ENCODE measurements at places on chromosomes 16 and 17. TPM values are rescaled to one million over a fixed set of nuclear protein-coding genes. Genes with fewer than 3 reads are reported as not detected.

BOLA2B gene
- total RNA-seq = 73.7 TPM

OSGIN1 gene
- 2.4 TPM for total RNA-seq

CASKIN1 gene
- 0.89 TPM for total RNA-seq

EPX gene
- not detected for total RNA-seq

SLC7A6 gene
- total RNA-seq = 131 TPM

OR1A1 gene
- total RNA-seq = not detected

PRAC1 gene
- not detected for total RNA-seq

GRCh38 chr17:7558544-7559319, at the start of gene TNFSF13:
TNFSF13 (plus strand) TSS chr17:7558750; CDS start chr17:7559040, 290 bp downstream.
- no peak for DNase-seq

- DNase-seq = no peak
These were observed 10.3 kb downstream of the KAT7 start for GRCh38 chr17:49798738-49799137.

- DNase-seq = no peak
These were observed 705 bp upstream of the PITPNC1 start for GRCh38 chr17:67376415-67376736.

DNA sequence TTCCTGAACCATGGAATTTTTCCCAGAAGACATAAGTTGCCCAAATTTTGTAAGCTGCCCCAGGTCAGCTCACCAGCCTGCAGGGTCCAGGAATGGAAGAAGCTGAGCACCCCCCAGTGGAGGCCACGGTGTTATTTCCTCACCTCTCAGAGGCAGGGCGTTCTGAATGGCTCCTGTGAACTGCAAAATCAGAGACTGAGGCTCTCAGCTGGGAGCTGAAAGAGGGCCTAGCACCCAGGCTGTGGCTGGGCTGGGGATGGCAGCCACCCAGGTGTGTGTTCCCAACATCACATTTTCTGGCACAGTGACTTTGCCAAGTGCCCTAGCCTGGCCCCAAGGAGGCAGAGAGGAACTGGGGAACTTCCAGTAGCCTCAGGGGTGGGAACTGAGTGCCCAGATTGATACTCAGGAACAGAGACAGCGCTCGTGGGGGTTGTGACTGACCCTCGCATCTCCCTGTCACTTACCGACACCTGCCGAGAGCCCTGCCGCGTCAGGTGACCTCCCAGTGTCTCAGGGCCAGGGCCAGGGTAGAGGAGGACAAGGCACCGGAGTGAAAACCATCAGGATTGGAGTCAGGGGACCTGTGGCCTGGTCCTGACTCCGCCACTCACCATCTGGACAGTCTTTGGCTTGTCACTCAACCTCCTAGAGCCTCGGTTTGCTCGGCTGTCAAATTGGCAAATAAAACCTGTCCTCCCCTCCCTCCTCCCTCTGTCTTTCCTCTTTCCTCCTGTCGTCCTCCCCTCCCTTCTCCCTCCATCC, 11.3 kb downstream of the CACNG4 start:
- peak; percentile 7 for DNase-seq

GRCh38 chr16:56281249-56281805, 90.0 kb downstream of the GNAO1 start:
- DNase-seq = no peak

DNA sequence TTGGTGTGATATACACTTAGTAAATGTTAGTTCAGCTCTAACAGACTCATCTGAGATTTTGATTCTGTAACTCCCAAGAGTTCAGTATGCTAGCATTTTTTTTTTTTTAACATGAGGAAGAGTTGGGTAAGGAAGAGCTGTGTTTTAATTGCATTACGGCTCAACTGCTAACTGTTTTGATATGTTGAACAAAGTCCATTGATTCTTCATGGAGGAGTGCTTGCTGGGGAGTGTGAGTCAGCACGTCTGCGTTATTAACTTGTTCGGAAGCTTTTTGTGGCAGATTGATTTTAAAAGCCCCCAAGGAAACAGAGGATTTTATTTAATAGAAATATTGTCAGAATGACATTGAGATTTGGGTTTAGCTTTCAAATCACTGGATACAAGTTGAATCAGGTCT, 45.8 kb downstream of the PITPNC1 start:
- no peak for DNase-seq

DNA sequence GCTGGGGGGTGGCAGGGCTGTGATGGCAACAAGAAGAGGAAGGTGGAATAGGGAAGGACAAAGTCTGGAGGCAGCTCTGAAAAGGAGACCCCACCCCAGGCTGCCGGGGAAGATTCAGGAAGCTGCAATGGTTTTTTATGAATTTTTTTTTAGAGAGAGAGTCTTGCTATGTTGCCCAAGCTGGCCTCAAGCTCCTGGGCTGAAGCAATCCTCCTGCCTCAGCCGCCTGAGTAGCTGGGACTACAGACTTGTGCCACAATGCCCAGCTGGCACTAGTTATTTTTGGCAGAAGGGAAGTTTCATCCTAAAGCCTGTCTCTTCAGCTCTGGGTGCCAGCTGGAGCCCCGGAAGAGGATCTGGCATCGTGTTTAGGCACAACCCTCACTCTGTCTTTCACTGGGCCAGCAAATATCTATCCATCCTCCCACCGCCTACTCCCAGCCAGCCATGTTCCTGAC, 1.3 kb upstream of the CES3 start:
- no peak for DNase-seq

DNA sequence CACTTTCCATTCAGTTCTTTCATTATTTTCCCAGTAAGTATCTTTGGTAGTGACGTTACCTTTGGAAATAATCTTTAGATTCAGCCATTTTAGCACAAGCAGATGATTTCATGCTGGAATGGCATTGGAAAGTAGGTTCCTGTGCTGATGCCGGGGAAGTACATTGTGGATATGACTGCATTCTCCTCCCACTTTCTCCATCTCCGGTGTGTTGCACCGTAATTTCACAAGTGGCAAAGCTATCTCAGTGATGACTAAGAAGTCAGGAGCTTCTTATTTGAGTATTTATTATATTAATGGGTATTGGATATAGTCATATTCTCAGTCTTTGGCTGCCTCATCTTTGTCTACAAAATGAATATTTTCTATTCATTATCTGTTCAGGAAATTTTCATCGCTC, 69.8 kb downstream of the MRTFB start:
- no peak for DNase-seq

- peak; percentile 70 for DNase-seq
These were observed 245.7 kb downstream of the PRKCA start for GRCh38 chr17:66548158-66548557.

DNA sequence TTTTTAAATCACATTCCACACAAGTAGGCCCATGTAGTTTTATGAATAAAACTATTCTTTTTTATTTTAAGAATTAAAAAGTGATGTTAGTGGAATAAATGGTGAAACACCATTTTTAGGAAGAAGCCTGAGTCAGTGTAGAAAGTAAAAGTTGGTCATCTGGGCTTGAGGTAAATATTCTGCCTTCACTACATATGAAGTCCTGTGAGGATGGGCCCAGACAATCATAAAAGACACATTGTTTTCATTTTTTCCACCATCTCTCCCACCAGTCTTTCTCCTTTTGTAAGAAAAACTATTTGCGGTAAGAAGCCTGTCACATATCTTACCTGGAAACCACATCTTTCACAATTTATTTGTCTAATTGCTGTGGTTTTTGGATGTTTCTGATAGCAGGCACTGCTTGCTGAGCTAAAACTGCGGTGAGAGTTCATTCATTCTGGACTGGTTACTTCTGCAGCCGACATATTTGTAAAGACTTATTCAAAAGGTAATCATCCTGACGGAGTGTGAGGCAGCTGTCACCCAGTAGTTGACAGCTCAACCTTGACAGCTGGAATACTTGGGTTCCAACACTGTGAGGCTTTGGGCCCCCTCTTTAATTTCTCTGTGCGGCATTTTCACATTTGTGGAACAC, 10.6 kb upstream of the RFFL start:
- no peak for DNase-seq

DNA sequence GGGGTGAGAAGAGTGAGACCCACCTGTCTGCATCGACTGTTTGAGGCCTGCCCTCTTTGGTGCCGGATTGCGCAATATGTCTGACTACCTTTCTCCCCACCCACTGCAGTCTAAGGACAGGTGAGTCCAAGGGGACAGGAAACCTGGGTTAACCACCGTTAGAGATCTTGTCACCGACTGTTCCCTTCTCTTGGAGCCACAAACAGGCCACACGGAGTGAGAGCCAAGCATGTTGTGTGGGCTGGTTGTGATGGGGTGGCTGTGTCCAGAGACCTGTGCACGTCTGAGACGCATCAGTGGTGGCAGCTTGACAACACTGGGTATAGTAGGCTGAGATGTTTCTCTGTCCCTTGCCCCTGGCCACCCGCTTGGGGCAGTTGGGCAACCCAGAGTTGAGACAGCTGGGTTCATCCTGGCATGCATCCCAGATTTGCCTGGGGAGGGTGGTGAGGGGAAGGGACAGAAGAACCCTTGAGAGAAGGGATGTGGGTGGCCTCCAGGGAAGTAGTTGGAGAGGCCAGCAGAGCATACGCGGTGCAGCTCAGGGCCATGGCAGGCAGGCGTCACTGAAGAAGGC, 21.4 kb downstream of the MPRIP start:
- DNase-seq = no peak

Data from activated T-cell treated with anti-CD3 and anti-CD28 coated beads, Interleukin-2, amount 50 U/mL, for 72 hours (primary cell).